Suppressor macrophage treated with lipopolysaccharide for 1 hour (primary cell): ENCODE measurements at places on chromosomes 11 and 22.

DNA sequence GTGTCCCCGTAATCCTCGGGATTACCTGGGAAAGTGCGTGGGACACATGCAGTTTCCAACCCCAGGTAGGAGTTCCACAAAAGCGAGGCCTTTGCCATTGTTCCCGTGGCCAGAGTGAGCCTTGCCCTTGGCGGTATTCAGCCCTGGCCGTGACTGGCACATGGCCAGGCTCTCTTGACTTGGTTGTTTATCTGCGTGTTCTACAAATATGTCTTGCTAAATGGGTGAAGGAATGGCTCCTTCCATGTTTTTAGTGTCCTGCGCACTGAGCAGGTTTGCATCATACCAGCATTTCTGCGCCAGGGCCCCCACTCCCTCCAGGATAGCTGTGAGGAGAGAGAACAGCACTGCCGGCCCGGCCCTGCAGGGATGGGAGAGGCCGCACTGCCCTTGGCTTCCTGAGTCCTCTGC lies 20.0 kb downstream of the POLR3H start:
- no peak for DNase-seq

GRCh38 chr11:12723421-12724300 lies 49.4 kb downstream of the TEAD1 start:
- DNase-seq = no peak

GRCh38 chr11:72081821-72082453 lies 1.3 kb downstream of the LRRC51 start:
- DNase-seq = peak; percentile 64

- no peak for DNase-seq
These were observed 42.0 kb downstream of the ME3 start for GRCh38 chr11:86630229-86630981.

DNA sequence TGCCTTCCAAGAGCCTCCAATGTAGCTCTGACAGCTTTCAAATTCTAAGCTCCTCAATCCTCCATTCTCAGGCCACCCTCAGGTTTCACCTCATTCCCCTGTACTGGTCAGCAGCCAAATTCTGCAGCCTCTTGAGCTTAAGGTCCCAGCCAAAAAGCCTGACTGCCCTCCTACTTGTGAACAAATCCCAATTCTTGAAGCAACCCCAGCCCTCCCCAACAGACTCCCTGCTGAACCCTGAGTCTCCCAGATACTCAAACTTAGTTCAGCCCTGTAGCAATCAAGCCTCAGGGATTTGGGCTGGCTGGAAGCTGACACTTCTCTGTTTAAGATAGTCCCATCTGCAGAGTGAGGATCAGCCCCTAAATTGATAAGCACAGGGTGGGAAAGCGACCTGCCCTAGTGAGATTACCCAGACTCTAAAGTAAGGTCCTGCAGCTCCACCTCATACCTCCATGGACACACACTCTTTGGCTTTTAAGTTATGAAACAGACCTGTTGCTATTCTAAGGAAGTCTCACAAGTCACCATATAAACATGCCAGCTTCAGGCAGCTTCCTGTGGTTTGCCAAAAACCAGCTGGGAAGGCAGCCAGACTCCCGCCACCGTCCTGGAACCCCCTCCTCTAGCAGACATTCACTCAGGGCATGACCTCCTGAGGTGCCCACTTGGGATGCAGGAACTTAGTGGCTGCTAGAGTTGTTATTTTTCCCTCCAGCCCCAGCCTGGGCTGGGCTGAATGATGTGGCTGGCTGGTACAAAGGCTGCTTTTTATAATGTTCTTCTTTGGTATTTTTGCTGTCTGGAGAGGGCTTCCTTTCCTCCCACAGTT lies 82.5 kb upstream of the PICALM start:
- DNase-seq = no peak

DNA sequence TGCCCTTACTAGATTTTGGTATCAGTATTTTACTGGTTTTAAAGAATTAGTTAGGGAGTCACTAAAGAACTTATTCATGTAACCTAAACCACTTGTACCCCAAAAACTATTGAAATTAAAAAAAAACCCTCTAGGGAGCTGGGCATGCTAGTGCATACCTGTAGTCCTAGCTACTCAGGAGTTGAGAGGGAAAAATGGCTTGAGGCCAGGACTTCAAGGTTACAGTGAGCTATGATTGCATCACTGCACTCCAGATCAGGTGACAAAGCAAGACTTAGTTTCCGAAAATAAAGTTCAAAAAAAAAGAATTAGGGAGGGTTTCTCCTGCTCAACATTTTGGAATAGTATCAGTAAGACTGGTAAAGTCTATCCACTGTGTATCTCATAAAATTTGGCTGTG lies 364.4 kb upstream of the LUZP2 start:
- DNase-seq = no peak

GRCh38 chr22:48760481-48761390 lies 1066.9 kb downstream of the BRD1 start:
- DNase-seq = no peak
